ENCODE measurements at places on chromosomes 16 and 17. TPM values are rescaled to one million over a fixed set of nuclear protein-coding genes. Genes with fewer than 3 reads are reported as not detected.

Gene RNF112
- not detected for total RNA-seq

Gene CCL3
- 197 TPM for total RNA-seq

Gene CMTM2
- not detected for total RNA-seq

Gene ZNF624
- 1.8 TPM for total RNA-seq

DNA sequence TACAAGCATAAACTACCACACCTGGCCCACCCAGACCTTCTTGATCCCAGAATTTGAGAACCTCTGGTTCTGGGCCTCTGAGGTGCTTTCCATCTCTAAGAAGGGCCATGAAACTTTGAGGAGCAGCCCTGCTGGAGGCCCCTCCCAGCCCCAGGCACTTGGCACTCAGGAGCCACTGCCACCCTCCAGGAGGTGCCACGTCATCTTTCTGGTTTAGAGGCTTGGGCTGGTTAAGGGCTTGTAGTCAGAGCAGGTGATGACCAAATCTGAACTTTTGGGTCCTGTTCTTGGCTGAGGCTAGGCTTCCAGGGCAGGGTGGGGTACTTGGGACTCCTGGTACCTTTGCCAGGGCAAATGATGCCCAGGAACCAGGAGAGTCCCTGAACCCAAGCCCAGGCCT, 13.8 kb upstream of the DLX4 start:
- no peak for DNase-seq

- DNase-seq, result no peak
These were observed 347.1 kb upstream of the CA10 start for GRCh38 chr17:52505601-52506000.

DNA sequence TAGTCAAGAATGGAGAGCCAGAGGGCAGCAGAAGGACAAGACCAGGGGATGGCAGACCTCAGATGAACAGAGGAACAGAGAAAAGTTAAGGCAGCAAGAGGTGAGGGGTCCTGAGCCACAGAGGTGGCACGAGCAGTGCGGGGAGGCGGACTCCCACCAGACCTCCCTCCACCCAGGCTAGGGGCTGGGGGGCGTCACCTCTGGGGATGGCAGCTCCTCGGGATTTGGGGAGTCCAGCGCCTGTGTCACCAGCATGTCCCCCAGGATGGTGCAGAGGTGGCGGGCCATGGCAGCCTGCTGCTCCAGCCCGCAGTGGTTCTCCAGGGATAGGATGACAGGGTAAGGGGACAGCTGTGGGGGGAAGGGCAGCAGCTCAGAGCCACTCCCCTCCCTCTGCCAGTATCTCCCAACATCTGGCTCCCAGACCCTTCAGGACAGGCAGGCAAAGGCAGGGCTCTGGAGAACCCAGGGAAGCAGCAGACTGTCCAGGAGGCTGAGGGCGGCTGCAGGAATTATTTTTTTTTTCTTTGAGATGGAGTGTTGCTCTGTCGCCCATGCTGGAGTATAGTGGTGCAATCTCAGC, 15.8 kb downstream of the PLCD3 start:
- DNase-seq, result no peak

GRCh38 chr16:89601906-89602272, 11.6 kb upstream of the DPEP1 start:
- DNase-seq, result no peak

DNA sequence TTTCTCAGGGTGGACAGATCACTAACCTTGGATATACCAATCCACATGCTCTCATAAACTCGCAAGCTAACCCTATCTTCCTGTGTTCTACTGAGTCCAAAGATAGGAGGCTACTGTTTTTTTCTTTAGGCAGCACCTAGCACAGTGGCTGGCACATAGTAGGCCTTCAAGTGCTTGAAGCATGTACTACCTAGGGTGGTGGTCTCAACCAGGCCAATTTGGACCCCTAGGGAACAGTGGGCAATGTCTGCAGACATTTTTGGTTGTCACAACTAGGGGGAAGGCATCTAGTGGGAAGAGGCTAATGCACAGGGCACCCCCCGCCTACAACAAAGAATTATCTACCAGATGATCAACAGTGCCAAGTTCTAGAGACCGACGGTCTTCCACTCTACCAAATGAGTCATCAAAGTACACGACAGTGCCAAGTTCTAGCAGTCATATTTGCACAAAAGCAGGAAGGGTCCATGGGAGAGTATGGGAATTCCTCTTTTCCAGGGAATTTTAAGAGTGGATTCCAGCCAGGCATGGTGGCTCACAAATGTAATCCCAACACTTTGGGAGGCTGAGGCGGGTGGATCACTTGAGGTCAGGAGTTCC, 390.3 kb downstream of the SLC39A11 start:
- DNase-seq, result no peak

DNA sequence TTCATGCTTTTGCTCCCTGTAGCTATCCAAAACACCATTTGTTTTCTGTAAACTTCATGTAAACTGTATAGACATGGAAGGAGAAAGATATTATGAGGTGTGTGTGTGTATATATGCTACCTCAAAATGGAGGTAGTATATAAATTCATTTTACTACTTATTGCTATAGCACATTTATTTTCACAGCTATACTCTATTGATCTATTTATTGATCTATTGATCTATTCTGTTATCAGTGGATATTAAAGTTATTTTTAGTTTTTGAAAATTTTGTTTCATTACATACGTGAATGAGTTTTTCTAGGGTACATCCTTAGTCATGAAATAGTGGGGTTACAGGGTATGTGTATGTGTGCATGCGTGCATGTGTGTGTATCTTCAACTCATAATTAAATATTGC, 15.5 kb downstream of the ZNRF1 start:
- no peak for DNase-seq

Data from GM12878 (cell line).